ENCODE measurements at places on chromosomes 1 and 21.
A peak's percentile ranks its signal among the peaks of the same experiment; 100 is the strongest.

GRCh38 chr1:172952516-172952915 is 98.2 kb downstream of the TNFSF18 start:
- no peak for DNase-seq

- DNase-seq: peak; percentile 35
These were observed 26.5 kb downstream of the DMRTB1 start for GRCh38 chr1:53485478-53486394.

- DNase-seq: peak; percentile 64
These were observed 9.6 kb upstream of the TNFRSF25 start for GRCh38 chr1:6475381-6476133.

GRCh38 chr1:226309398-226310244 is 657 bp upstream of the LIN9 start:
- peak; percentile 24 for DNase-seq

DNA sequence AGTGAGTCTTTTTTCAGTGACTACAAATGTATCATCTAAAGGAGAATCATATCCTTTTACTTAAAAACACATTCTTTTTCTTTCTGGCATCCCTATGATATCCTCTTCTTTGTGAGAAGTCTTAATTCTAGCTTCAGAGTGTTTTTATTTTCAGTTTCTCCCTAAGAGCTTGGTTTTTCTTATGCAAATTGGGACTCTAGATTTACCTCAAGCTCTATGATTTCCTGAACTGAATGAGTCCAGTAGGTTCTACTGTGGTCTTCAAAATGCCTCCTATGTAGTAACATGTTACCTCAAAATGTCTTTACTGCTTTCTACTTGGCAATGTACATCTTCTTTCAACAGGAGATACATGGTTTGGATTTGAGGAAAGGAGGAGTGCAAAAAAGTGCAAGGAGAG is 148.2 kb upstream of the C21orf91 start:
- no peak for DNase-seq

DNA sequence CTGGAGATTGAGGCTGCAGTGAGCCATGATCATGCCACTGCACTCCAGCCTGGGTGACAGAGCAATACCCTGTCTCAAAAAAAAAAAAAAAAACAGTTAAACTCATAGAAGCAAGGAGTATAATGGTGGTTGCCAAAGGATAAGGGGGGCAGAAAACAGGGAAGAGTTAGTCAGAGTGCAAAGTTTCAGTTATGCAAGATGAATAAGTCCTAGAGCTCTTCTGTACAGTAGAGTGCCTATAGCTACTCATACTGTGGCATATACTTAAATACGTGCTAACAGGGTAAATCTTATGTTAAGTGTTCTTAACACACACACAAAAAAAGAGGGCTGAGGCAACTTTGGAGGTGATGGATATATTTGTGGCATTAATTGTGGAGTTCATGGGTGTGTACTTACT is 75.6 kb upstream of the COA6 start:
- no peak for DNase-seq

DNA sequence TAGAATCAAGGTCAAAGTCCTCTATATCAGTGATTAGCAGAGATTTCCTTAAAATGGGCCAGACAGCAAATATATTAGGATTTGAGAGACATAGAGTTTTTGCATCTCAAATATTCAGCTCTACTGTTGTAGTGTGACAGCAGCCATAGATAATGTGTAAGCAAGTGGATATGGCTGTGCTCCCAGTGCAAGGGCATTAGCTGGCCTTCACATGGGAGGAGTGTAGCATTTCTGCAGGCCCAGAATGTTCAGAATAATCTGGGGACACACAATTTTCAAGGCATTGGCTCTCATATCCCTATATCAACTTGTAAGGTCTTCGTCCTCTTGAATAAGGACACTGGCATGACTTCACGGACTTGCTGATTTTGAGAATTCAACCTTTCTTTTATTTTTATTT is 402.3 kb upstream of the ADAMTS5 start:
- DNase-seq: no peak

DNA sequence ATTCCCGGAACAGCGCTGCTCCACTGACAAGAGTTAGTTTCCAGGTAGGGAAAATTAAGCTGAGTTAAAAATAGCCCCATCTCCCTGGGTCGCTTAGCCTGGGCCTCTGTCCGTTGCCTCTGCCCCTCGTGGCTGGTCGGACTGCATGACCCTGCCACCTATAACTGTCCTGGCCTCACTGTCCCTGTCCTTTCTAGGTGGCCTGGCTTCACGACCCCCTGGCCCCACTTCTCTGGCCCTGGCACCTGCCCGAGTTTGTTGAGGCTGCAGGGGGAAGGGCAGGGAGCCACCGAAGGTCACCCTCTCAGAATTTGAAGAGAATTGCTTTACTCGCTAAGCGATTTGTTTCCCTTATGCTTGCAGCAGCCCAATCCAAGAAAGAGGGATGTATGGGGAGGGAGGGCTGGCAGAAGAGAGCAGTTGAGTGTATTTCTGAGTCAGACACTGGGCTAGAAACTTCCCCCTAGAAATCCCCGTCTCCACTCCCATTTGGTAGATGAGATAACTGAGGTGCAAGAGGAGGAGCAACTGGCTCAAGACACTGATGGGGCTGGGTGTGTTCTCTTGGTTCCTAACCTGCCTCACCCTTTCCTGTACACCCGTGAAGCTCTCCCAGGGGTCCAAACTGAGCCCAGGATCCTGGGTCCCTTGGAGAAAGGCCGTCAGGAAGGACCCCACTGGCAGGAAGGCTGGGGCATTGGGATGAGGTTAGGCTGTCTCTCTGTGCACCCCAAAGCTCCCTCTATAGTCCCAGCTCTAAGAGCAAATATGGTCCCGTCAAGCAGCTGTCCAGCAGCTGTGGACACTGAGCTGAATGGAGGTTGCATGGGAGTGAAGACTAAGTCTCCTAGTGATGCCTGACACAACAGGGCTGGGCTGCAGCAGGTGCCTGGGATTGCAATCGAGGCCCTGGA is 2.9 kb upstream of the EDN2 start:
- no peak for DNase-seq

GRCh38 chr1:240737298-240737697 is 125.3 kb upstream of the GREM2 start:
- DNase-seq: no peak

DNA sequence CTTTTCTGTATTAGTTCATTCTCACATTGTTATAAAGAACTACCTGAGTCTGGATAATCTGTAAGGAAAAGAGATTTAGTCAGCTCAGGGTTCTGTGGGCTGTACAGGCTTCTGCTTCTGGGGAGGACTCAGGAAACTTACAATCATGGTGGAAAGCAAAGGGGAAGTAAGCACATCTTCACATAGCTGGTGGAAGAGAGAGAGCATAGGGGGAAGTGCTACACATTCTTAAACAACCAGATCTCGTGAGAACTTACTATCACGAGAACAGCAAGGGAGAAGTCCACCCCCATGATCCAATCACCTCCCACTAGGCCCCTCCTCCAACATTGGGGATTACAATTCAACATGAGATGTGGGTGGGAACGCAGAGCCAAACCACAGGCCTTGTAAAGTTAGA is 37.9 kb upstream of the AHCTF1 start:
- DNase-seq: no peak

- no peak for DNase-seq
These were observed at the start of gene JAM2 for GRCh38 chr21:25638660-25639550. Gene JAM2 (plus strand): TSS chr21:25639258. CDS start chr21:25639822, 564 bp downstream.

DNA sequence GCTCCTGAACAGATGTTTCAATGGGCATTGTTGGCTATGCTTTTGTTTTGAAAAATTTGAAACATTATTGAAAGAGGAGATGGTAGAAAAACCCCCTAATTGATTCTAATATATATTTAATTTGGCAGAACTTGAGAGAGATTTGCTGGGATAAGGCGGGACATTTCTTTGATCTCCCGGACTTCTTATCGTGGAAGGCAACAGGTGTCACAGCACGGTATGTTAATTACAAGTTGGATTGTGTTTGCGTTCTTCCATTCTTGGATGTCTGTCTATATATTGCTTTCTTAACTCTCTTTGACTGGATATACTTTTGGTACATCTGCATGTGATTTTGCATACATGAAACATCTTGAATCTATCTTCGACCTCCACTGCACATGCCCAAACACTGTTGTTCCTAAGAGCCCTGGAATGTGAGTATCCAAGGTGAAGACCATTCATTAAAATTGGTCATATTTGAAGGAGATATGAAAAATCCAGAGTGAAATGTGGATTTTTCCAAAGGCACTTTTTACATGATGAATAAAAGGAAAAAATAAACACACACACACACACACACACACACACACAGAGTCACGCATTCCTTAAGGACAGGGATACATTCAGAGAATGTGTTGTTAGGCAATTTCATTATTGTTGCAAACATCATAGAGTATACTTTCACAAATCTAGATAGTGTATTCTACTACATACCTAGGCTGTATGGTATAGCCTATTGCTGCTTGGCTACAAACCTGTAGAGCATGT is 81.9 kb downstream of the FGGY start:
- no peak for DNase-seq

DNA sequence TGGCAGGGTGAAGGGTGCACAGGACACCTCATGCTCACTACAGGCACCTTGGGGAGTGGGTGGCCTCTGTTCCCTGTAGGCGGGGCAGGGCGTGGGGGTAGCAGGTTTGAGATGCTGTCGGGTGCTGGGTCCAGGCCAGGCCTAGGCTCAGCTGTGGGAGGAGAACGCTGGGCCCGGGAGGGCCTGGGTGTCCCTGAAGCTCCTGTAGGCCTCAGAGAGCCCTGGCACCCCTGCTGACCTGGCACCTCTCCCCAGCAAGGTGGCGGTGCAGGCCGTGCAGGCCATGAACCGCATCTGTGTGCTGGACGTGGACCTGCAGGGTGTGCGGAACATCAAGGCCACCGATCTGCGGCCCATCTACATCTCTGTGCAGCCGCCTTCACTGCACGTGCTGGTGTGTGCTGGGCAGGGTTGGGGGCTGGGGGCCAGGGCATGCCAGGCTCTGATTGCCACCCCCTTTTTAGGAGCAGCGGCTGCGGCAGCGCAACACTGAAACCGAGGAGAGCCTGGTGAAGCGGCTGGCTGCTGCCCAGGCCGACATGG is 2.5 kb upstream of the GJC2 start:
- DNase-seq: no peak

DNA sequence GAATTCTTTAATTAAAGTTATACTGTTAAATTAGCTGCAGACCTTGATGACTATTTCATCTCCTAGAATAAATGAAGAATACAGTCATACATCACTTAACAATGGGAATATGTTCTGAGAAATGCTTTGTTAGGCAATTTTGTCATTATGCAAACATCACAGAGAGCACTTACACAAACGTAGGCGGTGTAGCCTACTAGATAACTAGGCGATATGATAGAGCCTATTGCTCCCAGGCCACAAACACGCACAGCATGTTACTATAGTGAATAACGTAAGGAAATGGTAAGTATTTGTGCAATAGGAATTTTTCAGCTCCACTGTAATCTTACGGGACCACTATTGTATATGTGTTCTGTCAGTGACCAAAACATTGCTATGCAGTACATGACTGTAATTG is 37.6 kb upstream of the DESI2 start:
- DNase-seq: no peak

DNA sequence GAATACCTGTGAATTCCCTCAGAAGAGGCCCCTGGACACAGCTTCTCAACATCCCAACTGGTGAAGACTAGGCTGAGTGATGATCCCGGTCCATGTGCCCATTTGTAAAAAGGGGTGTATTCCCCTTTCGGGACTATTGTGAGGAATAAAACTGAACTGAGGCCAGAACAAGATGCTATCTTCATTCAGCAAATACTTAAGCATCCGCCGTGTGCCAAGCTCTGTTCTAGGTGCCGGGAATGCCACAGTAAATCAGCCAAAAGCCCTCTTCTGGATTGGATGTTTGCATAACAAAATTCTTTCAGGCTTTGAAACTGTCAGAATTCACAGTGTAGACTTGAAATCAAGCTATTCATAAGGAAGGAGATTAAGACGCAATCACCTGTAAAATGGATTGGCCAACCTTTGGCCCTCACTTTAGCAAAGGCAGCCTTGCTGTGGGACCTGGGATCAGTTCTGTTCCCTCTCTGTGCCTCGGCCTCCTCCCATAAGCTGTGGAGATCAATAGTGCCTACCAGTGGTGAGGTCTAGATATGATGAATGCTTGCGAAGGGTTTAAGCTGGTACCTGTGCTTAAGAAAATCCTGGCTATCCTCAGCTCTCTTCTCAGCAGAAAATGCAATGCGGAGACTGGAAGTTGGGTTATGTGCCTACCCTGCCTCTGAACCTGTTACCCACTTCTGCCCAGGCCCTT is 1.8 kb downstream of the ALPL start:
- DNase-seq: no peak

DNA sequence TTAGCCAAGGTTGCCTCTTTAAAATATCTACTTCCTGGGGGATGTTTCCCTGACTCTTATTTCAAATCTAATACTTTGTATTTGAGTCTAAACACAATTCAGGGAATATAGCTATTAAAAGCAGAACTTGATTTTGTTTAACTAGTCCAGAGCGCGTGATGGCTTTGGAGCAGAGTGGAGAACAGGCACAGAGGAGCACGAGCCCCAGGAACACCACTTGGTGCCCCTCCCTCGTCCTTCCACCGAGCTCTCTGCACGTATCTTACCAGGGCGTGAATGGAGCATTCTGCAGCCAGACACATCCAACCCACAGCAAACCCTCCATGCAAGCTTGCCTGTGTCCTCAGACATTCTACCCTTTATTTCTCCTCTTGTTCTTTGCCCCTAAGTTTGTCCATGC is 14.1 kb downstream of the KIF26B start:
- no peak for DNase-seq

GRCh38 chr1:245822996-245823395 is 668.2 kb downstream of the KIF26B start:
- DNase-seq: no peak

DNA sequence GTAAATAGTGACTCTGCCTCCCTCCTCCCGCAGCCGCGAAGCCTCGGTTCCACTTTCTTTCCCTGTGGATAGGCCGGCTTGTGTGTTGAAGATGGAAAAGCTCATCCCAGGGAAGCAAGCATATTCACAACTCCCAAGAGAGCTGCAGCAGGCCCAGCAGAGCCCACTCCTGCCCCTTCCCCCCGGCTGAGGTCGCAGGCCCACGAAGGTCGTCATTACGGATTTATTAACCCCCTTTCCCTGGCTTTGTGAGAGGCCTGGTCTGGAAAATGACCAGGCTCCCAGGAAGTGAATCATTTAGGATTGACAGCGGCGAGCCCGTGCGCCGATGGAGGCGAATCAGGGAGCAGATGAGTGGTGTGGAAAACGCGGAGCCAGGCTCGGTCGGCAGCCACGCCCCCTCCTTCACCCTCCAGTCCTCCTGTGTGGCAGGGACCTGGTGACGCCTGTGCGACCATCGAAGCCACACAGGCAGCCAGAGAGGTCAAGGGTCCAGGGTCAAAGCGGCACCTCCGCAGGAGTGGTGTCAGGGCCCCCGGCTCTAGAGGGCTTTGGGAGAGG is 93.4 kb downstream of the PRDM16 start:
- no peak for DNase-seq

DNA sequence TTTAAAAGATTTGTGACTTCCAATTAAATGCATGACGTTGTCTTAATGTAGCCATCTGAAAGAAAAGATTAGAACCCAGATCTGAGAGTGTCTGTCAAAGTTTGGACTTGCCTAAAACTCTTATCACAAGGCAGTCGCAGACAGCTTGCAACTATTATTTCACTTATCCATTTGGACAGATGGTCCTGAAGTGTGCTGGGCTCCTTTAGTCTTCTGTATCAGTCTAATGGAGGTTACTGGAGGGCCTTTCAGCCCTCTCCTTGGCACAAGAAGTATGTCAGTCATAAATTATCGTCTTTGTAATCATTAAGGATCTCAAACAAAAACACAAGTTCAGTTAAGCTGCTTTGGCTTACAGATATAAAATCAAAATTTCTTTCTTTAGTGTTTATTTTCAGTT is 15.5 kb downstream of the PROX1 start:
- DNase-seq: no peak

GRCh38 chr1:232973652-232974611 is 23.5 kb downstream of the NTPCR start:
- no peak for DNase-seq

- no peak for DNase-seq
These were observed 394.3 kb downstream of the TGFB2 start for GRCh38 chr1:218739426-218739825.

Data from stimulated activated CD4-positive, alpha-beta T cell treated with anti-CD3 and anti-CD28 coated beads, Interleukin-1b, Interleukin-23, amount 100 ng/mL, for 24 hours (primary cell).